ENCODE measurements at places on chromosomes 16 and 17.
A peak's percentile ranks its signal among the peaks of the same experiment; 100 is the strongest.

DNA sequence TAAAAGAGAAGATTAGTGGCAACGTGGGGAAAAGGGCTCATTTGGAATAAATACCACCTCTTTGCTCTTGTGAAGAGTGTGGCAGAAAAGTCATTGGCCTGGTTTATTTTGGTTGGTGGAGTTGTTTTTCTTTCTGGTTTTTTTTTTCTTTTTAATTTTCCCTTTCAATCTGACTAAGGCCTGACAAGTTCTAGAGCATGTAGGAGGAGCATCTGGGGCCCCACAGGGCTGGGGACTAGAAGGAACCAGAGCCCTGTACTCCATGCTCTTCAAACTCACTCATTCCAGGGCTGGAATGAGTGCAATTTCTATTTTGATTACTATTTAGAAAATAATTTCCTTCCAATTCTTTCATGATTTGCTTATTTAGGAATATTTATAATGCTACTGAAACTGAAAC, 13.3 kb downstream of the IRX5 start:
- DNase-seq = no peak

DNA sequence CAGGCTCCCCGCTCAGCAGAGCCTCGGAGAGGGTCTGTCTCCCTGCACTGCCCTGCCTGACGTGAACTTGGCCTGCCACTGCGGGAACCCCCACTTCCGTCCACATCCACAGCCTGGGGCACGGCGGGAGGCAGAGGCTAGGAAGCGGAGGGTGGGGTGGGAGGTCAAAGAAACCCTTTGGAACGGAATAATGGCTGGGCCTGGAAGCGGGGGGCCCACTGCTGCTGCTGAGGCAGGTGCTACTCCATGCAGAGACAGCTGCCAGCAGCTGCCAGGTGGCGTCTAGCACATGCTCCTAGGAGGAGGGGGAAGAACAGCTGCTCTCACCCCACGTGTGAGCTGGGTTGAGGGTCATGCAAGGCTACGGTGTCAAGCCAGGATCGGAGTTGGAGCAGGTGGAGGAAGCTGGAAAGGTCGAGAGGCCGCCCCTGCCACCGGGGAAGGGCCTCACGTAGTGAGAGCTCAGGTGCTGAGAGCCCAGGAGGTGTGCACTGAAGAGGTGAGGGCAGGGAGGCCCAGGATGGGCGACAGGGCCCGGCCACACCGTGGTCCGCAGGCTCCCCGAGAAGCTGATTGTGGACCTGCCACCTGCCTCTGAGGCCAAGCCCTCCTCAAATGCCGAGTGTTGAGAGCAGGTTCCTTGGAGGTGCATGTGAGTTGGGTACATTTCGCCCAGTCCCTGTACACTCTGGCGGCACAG, 9.8 kb downstream of the FSCN2 start:
- no peak for DNase-seq

DNA sequence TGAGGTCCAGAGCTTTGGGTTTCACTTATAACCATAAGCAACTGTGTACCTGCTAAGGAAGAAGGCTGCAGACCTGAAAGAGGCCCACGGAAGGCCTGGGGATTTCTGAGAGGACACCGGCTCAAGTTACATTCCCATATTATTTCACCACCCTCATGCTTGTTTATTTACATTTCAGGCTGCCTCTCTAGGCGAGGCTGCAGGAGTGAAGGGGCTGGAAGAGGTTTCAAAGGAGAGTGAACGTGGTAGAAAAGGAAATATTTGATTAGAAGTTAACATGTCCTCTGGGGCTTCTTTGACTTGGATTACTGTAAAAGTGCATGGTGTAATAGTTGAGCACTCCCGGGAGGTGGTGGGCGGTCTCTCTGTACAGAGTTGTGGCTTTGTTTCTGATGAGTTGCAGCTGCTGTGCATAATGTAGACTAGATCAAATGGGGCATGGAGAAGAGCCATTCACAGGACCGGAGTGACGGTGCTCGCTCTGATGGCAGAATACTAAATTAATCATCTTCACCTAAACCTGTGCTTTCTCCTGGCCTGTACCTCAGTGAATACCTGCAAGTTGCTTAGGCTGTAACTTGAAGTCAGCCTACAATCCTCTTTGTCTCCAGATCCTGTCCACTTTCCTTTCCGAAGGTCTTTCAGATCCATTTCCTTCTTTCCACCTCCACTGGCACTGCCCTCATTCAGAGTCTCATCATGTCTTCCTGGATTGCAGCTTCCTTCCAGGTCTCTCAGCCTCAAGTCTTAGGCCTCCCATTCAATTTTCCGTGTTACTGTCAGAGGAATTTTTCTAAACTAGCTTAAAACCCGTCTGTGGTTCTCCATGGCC, 1.9 kb upstream of the CPD start:
- DNase-seq = peak; percentile 78

DNA sequence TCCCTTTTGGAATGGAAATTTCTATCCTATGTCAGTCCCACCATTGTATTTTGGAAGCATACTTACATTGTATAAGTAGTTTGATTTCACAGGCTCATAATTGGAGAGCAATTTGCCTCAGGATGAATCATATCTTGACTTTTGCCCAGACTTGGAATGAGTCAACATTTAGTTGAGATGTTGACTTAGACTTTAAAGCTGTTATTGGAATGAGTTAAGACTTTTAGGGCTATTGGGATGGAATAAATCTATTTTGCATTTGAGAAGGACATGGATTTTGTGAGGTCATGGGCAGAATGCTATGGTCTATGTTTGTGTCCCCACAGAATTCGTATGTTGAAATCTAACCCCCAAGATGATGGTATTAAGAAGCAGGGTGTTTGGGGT, 12.2 kb upstream of the ZNF594 start:
- DNase-seq = no peak

- DNase-seq = peak; percentile 35
Observed at GRCh38 chr17:77734371-77735080, 224.0 kb upstream of the TNRC6C start.

GRCh38 chr17:32323811-32324491, 18.0 kb downstream of the C17orf75 start:
- DNase-seq = no peak

DNA sequence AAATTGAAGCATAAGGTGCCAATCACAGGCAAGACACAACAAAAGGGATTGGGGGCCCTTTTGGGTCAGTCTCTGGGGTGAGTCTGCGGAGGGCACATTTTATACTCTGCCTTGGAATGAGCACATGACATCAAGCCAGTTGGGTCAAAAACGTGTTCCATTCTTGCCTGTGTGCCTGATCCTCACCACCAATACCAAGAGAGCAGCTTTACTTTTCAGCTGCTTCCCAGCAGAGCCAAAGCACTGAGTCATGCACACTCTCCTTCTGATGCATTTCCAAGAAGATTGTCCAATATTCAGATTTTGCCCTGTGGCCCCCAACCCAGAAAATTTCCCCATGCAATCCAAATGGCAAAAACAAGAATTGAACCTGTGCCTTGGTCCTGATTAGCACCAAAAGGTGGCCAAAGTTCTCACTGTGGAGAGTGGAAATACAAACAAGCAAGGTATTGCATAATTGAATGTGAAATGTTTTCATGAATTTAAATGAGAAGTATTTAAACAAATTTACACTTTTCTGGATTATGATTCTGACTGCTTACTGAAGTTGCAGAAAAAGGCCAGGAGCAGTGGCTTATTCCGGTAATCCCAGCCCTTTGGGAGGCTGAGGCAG, 217.8 kb upstream of the SOX9 start:
- DNase-seq = no peak

- DNase-seq = peak; percentile 19
Observed at GRCh38 chr16:48542020-48542473, 67.9 kb downstream of the N4BP1 start.

DNA sequence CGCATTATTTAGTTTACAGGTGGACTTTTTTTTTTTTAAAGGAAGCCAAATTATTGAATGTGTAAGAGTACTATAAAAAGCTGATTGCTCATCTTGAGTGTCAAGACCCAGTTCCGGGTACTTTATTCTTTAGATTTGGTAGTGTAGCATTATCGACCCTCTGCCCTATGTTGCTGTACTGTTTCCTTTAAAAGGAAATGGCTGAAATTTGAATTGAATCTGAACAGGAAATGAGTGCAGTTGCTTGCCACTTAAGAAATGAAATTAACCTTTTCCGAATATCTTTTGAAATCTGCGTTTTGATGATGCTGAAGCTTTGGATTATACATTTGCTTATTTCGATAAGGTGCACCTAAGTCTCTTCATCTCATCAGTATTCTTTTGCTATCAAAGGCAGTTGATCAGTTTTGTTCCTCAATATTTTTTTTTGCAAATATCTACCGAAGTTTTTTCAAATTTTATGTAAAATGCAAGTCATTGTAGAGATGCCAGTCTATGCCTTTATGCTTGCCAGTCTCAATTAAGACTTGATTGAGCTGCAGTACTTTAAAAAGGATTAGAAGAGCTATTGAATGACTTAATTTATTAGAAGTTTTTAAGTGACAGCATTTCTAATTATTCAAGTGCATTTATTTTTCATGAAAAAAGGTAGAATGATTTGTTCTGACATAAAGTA, 1.8 kb downstream of the GGNBP2 start:
- no peak for DNase-seq

- DNase-seq = no peak
Observed at GRCh38 chr16:72934636-72935403, 113.1 kb downstream of the ZFHX3 start.

- DNase-seq = no peak
Observed at GRCh38 chr16:25886598-25886997, 194.8 kb downstream of the HS3ST4 start.

- no peak for DNase-seq
Observed at GRCh38 chr16:65660390-65660789, 538.5 kb upstream of the CDH11 start.

DNA sequence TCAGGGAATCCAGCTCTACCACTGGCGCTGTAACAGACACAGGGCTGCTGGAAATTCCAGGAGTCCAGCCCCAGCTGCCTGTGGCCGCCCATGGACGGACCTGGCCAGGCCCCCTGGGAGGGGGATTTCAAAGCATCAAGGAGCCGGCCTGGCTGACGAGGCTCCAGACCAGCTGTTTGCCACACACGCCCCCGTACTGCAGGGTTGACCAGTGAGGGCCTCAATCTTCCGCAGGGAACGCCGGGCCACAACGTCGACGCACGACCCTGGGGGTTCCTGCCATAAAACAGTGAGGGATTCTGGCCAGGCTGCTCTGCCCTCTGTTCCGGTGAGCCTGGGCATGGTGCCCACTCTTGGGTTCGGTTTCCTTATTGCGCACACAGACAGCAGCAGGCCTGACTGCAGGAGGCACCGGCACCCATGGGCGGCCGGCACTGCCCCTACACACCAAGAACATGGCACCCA, 3.7 kb downstream of the LMF1 start:
- DNase-seq = no peak

GRCh38 chr17:76139801-76140660, 1.0 kb downstream of the FOXJ1 start:
- DNase-seq = no peak

GRCh38 chr17:82018152-82018988, 4.3 kb downstream of the CENPX start:
- DNase-seq = no peak

Data from fibroblast of skin of left quadriceps (primary cell).